ENCODE measurements at places on chromosomes 4 and X. TPM values are rescaled to one million over a fixed set of nuclear protein-coding genes. Genes with fewer than 3 reads are reported as not detected.
A peak's percentile ranks its signal among the peaks of the same experiment; 100 is the strongest.

DNA sequence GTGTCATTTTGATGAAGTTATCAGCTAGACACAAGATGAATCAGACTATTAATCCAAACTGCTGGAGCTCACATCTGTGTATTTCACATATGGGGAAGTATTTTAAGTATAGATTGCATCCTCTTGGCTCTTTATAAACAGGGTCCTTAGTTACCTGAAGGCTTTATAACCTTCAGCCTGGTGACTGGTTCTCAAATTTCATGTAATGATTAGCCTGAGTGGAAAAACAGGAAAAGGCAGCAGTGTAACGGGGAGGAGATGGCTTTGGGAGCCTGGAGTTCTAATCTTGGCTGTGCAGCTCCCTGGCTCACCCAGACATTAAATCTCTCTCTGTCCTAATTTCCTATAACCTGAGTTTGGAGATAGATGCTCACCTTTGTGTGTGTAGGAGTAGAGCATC lies 103.8 kb upstream of the HPF1 start:
- DNase-seq, result no peak

The RADX gene
- total RNA-seq, result 1.6 TPM

DNA sequence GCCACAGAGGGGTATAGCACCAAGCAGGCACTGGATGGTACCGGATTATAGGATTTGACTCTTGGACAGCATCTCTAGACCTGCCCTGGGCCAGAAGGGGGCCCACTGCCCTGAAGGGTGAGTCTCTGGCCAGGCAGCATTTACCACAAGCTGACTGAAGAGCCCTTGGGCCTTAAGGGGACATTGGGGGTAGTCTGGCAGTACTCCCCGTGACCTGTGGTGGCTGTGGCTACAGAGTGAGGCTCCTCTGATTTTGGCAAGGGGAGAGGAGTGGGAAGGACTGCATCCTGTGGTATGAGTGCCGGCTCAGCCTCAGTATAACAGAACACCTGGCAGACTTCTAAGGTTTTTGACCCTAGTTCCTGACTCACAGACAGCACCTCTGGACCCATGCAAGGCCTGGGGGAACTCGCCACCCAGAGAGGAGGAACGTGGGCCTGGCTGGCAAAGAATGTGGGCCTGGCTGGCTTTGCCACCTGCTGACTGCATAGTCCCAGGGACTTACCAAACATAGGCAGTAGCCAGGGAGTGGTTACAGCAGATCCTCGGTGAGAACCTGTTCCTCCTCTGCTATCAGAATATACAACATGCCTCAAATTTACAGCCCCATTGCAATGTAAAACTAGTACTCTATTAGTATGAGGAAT lies 48.1 kb downstream of the ABCB7 start:
- peak; percentile 34 for DNase-seq

- no peak for DNase-seq
Measured at GRCh38 chr4:10207116-10207515, 90.5 kb upstream of the WDR1 start.

The SGMS2 gene
- total RNA-seq, result 9.7 TPM

- no peak for DNase-seq
Measured at GRCh38 chrX:68757331-68757730, 71.5 kb upstream of the EFNB1 start.

GRCh38 chr4:76993787-76994641 lies 44.5 kb downstream of the SEPTIN11 start:
- no peak for DNase-seq

GRCh38 chr4:113504422-113504821 lies 257.1 kb downstream of the CAMK2D start:
- no peak for DNase-seq

The NCBP2L gene
- not detected for total RNA-seq

The TCEAL6 gene
- not detected for total RNA-seq

DNA sequence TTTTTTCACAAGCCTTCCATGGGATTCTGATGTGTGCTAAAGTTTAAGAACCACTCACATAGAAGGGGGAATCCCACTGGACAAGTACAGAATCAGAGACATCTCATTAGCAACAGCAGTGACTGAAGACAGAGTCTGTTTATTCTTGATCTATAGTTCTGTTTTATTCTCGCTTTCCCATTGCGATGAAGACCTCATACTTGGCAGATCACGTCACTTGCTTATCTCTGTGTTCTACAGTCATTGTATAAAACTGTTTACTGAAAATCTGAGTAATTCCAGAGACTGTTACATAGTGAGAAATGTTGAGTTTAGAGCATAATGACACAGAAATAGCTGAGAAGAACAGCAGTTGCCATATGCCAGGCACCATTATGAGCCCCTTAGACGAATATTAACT lies 185.5 kb downstream of the PTTG2 start:
- DNase-seq, result no peak

The DUSP9 gene
- total RNA-seq, result 2.3 TPM

DNA sequence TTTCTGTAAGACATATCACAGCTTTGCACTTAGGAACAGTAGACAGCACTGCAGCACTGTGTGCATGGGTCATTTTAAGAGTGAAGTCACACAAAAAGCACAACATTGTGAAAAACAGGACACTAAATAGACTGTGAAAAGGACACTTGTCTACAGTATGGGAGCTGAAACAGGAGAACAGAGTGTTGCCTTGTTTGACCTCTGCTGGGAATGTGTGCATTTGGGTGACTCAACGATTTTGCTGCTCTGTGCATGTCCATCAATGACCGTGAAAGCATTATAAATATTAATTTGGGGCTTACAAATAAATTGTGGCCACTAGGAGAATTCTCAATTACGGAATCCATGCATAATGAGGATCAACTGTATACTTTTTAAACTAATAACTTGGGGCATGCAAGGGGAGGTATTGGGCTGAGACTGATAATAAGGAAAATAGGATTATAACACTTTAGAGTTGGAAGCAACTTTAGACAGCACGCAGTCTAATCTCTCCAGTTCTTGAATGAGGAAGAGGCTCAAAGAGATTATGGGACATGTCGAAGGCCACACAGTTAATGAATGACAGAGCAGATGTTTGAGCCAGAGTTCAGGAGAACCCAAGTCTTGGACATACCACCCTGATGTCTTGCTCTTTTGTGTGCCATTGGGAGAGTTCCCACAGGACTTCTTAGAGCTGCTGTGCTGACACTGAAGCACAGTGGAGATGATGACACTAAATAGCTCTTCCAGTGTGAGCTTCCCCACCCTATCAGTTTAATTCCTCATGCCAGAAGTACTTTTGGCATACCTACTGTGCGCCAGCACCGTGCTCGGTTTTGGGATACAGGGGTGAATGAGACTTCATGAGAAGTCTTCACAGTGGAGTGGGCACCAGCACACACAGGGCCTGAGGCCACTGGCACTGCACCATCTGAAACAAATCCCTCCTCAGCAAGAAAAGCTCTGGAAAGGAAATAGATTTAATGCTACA lies 79.3 kb downstream of the FRAS1 start:
- DNase-seq, result no peak

DNA sequence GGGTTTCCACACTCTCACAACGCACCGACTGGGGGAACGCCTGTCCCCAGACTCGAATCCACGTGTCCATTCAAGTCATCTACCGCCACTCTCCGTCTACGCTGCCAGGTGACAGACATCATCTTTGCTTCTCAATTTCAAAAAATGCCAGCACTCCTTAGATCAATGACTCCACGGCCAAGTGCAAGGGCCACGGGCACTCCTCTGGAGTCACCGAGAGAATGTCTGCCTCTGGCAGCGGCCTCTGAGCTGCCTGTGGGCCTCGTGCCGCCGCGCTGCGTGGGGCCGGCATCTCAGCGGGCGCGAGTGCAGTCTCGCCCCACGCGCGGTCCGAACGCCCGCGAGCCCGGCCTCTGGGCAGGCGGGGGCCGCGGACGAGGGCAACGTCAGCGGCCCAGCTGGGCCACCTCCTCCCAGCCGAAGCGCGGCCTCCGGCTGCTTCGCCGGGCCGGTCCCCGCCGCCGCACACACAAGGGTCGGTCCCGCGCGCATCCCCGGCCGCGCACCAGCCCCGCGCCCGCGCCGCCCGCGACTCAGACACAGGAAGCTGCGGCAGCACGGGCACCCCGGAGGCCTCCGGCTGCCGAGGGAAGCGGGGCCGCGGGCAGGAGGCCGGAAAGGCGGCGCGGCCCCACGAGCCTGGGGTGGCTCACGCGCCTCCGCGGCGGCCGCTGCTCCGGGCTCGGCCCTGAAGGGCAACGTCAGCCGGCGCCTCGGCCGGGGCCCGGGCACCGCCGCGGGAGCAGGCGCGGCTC lies 450 bp downstream of the ACSL1 start:
- no peak for DNase-seq

The RPL9 gene
- total RNA-seq, result 1,871 TPM

GRCh38 chrX:147894366-147894963 lies 17.3 kb upstream of the FMR1 start:
- no peak for DNase-seq

DNA sequence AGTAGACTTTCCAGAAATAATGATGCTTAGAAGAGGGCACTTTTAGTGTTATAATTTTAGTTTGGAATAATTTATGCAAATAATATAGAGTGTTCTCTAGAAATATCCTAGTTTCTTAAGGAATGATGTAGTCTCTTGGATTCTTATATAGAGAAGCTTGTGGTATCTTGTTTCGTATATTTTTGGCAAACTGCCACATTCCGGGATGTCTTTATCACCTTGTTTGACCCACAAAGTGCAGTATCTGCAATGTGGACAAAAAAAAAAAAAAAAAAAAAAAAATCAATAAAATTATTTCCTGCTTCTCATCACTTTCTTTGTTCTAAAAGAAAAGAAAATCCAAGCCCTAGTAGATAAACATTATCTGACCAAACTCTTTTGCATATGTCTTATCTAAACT lies 1577.7 kb upstream of the TENM3 start:
- DNase-seq, result no peak

GRCh38 chr4:84738622-84739021 lies 155.7 kb downstream of the CDS1 start:
- no peak for DNase-seq

DNA sequence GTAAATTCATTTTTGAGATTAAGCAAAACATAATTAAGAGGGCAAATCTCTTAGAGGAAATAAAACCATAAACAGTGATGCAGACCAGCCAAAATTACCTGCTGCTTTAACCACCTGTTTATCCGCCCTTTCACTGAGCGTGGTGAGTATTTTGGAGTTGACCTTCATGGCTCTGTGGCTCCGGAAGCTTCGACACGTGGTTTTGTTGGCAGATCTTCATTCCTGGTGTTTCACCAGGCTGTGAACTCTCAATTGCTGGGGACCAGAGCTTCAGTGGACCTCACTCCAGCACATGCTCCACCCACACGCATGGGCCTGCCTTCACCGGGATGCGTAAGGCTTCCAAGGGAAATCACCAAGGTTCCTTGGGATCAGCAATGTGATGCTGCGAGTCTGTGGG lies 83.8 kb downstream of the FHDC1 start:
- no peak for DNase-seq

DNA sequence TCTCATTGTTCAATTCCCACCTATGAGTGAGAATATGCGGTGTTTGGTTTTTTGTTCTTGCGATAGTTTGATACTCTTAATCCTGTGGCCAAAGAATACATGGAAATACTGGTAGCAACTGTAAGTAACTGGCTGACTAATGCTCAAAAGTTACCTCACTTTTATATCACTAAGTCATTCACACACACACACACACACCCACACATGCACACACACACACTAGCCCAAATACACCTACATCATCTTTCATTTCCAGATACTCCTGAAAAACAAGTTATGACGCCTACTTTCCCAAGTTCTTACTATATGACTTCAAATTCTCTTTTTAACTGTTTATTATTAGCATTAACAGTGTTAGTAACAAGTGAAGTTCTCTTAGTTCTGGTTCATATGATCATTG lies 101.3 kb downstream of the DCHS2 start:
- DNase-seq, result no peak

DNA sequence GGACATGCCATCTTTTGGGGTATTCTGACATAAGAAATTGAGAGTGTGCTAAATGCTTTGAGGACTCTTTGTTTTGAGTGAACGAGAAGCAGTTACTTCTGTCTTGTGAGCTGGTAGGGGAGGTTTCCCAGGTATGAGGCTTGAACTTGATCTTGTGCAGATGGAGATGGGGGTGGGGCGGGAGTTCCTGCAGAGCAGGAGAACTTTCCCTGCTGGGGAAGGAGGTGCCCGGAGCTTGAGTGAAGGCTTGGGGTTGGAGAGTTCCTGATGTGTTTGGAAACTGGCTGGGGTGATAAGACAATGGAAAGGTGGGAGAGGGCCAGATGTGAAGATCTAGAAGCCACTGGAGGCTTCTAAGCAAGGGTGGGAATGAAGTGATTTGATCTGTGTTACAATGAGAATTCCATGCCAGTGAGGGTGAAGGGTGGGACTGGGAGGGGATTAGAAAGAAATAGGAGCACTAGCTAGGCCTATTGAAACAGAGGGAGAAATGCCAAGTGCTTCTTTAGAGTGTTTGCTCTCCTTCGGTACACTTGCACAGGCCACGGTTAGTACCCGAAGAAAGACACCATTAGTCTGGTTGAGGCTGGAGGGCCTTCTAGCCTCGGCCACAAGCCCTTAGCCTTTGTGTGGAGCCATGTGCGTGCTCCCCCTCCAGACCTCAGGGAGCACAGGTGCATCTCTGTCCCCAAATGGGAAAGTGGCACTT lies 103.5 kb upstream of the STOX2 start:
- peak; percentile 51 for DNase-seq

The KLHL13 gene
- total RNA-seq, result 4.1 TPM

DNA sequence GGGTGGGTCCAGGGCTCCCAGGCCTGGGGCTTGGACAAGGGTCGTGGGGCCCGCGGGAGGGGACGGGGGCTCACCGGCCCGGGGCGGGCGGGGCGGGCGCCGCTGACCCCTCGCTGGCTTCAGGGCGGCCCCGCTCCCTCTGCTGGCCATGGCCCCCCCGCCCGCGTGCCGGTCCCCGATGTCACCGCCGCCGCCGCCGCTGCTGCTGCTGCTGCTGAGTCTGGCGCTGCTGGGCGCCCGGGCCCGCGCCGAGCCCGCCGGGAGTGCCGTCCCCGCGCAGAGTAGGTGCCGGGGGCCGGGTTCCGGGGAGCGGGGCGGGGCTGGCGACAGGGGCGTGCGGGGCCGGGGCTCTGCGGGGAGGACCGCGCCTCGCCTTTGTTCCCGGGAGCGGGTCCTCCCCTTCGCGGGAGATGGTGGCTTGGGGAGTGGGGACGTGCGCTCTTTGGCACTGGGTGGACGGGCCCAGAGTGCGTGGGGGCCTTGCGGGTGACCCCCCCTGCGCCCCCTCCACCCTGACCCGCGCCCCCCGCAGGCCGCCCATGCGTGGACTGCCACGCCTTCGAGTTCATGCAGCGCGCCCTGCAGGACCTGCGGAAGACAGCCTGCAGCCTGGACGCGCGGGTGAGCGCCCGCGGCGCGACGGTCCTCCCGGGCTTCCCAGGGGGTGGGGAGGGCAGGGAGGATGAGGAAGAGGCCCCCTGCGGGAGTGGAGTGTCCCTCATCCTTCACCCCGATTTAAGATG lies 16.8 kb upstream of the NAT8L start:
- peak; percentile 39 for DNase-seq

- no peak for DNase-seq
Measured at GRCh38 chrX:119101168-119101567, 26.4 kb downstream of the KIAA1210 start.

The BTK gene
- total RNA-seq, result 0.09 TPM

All from H9 (cell line).